ENCODE measurements at places on chromosomes 5 and 9.

DNA sequence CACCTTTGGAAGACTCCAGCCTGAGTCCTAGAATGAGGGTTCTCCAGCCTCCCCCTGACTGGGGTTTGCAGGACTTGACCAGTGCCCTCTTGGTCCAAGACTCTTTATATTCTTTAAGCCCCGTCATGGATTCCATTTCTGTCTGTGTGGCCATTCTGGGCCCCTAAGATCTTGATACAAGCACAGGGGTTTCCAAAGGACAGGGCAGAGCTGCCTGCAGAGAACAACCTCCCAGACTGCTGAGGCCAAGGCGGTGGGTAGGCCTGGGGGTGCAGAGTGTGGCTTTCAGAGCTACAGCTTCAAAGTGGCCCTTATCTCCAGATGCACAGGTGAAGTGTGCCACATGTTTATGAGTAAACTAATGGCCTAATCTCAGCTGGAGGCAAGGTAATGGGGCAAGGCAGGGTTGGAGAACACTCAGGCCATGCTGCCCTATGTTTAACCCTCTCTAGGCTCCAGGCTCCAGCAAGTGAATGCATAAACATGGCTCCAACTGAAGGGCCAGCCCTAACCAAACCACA, 32.1 kb downstream of the FOXI1 start:
- no peak for DNase-seq

DNA sequence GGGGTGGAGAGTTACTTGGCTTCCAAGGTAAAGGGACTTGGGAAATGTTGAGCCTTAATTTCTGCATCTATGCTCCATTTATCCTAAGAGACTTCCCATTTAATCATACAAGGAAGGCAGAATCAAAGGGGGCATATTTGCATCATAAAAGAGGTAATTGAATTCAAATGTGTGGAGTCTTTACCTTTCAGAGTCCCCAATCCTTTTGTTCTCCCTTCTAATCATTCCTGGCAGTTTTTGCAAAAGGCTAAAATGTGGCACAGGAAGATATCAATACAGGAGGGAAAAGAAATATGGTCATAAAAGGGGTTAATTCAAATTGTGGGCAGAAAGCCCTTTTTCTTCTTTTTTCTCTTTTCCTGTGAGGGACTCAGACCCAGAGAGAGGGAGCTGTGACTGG, 69.5 kb downstream of the SFXN1 start:
- DNase-seq: no peak

DNA sequence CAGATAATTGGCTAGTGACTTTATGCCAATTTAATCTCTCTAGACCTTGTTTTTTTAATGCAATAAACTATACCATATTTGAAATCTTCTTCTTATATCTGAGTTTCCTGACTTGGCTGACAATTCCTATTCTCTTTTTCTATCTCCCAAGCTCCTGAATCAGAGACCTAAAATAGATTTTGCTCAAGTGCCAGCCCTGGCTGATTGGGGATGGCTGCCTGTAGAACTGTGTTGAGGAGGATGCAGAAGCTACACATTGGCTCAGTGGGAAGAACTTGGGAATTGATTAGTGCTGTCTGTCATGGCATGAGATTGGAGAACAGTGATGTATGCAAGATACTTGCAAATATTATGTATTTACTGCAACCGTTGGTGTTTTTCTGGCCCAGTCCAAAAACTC, 132.8 kb downstream of the INSYN2B start:
- DNase-seq: no peak

GRCh38 chr5:6889030-6889429, 175.8 kb downstream of the TENT4A start:
- DNase-seq: no peak

DNA sequence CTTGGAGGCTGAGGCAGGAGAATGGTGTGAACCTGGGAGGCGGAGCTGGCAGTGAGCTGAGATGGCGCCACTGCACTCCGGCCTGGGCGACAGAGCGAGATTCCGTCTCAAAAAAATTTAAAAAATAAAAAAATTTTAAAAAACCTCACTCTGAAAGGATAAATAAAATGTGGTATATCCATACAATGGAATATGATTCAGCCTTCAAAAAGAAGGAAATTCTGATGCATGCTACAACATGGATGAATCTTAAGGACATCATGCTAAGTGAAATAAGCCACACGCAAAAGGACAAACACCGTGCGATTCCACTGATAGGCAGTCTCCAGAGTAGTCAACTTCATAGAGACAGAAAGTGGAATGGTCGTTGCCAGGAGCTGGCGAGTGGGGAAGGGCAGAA, 8.4 kb downstream of the DBN1 start:
- DNase-seq: no peak

- DNase-seq: no peak
Measured at GRCh38 chr5:61617039-61617438, 285.0 kb downstream of the ZSWIM6 start.

- no peak for DNase-seq
Measured at GRCh38 chr9:135228345-135228982, 141.0 kb downstream of the OLFM1 start.

GRCh38 chr5:178474562-178475184, 115.5 kb downstream of the COL23A1 start:
- DNase-seq: no peak

DNA sequence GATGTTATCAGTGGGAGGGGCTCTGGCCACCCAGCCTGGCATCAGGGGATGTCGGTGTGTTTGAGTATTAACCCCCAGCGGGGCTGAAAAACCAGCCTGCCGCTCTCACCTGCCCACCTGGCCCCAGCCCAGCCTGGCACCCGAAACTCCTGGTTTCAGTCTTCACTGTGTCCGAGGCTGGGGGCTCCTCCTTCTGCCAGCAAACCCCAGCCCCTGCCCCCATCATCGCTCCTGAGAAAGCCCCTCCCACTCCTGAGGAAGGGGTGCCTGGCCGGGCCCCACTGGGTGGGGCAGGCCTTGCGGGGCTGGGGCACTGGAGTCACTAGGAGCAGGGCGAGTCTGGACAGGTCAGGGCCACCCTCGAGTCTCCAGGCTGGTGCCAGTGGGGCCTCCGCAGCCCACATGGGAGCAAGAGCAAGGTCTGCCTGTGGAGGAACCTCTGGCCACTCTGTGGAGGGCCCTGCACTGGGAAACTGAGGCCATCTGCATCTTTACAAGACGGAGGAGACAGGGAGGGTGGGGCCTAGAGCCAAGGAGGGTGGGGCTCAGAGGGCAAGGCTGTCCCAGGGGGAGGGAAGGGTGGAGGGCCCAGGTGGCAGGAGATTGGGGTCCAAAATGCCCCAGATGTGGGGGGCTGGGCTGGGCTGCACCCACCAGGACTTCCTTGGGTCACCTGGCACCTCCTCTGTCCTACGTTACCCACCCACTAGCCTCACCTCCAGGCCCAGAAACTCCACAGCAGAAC, 51.5 kb upstream of the NOTCH1 start:
- DNase-seq: no peak

GRCh38 chr5:77770293-77771005, 5.7 kb downstream of the TBCA start:
- DNase-seq: no peak

DNA sequence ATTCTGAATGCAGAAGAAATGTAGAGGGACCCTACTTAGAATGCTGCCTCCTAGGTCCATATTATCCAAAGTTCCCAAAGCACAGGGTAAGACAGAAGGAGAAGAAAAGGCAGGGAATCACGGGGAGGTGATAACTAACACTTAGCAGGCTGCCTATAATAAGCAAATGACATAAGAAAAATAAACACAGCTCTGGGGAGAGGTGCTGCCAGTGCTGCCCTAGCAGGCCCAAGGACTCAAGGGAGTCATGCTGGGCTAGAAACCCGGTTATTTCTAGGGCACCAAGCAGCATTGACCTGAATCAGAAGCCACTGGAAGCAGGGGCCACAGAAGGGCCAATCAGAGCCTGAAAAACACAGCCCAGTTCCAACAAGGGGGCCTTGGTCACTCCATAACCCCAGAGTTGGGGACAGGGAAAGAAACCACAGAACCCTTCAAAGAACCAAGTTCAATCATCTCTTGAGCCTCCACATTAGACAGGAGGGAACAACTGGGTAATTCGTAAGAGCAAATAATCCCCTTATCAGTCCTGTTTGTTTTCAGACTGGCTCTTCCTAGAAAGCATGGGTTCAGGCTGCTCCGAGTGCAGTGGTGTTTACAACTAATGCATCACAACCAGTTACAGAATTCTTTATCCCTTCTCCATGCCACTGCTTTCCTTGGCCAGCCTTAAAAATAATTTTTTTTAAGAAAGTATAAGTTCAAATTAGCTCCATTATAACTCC, 24.0 kb downstream of the NRG2 start:
- no peak for DNase-seq

- DNase-seq: no peak
Measured at GRCh38 chr9:93090091-93090655, 5.8 kb upstream of the CARD19 start.

GRCh38 chr9:2179567-2179966, 164.4 kb downstream of the SMARCA2 start:
- DNase-seq: no peak

DNA sequence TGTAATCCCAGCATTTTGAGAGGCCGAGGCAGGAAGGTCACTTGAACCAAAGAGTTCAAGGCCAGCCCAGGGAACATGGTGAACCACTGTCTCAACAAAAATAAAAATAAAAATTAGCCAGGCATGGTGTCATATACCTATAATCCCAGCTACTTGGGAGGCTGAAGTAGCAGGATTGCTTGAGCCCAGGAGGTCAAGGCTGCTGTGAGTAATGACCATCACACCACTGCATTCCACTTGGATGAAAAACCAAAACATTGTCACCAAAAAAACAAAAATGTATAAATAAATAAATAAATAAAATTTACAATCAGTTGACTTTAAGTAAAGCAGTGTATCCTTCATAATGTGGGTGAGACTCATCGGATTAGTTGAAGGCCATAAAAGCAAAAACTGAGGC, 541.4 kb downstream of the CSNK1G3 start:
- no peak for DNase-seq

- DNase-seq: no peak
Measured at GRCh38 chr5:76660360-76660759, 37.2 kb upstream of the F2RL2 start.

DNA sequence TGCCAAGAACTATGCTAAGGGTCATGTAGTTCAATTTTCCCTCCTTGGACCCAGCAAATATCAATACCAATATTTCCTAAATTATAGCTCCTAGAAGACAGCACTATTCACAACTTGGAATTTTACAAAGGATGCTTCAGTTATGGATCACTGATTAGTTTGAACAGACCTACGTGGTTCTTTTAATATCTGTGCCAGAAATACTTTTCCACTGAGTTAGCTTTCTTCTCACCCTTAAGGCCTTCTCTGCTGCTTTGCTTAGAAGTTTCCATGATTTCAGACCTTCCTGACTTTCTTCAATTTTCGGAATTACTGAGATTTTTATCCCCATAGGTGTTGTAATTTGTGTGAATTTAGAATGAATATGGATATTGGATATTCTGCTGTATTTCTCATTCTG, 380.4 kb downstream of the PSAT1 start:
- no peak for DNase-seq

DNA sequence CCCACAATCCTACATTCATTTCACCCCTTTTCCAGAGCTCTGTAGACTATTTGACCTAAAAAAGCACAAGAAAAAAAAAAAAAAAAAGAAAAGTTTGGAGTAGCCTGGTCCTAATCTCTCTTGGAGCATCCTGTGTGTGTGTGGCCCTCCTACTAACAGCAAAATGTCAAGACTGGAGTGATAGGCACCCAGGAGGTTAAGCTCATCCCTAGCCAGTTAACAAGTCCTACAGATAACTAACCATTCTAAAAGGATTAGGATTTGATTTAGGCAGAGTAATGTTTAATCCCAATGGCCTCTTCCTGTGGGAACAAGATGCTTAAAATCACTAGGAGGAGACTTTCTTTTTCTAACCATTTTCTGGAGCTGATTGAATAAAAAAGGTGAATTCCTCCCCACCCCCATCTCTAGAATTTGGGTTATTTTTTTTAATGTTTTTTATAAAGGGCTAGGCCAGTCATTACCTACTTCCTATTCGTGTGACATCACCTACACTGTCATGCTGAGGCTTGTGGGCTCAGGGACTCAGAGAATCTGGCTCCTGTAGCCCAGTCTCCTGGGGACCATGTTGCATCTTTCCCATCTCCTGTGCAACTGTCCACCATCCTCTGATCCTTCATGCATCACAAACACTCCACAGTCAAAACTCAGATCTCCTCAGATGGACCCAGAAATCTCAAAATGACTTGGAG, 43.2 kb upstream of the NR3C1 start:
- no peak for DNase-seq

DNA sequence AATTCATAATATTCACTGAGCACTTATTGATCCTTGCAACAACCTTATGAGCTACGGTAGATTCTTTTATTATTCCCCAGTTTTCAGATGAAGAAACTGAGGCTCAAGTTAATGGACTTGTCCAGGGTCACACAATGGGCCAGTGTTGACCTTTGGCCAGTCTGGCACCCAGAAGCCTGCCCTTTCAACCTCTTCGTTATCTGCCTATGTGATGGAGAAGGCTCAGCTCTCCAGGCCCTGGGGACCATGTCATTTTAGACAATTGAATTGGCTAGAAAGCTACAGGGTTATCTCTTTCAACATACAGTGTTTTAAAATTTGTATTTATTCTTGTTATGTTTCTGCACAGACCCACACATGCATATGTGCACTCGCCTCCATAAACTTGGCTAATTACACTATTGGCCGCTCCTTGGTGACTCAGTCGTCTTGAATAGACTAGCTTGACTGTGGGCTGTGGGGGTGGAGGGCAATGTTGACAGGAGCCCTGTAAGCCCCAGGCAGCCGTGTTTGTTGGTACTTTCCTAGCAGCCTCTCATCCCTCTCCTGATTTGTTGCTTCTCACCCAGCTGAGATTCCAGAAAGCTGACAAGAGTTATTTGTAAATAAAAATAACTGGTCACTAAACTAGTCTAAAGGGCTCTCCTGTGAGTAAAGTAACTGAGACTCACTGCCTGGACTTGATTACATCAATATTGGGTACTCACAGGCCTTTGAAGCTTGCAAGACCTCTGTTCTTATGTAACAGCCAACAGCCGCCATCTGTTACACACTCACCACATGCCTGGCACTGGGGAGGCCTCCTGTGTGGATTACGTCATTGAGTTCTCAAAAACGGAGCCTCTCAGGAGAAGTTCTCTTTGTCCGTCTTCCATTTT, 8.5 kb upstream of the ANGPTL2 start:
- no peak for DNase-seq

DNA sequence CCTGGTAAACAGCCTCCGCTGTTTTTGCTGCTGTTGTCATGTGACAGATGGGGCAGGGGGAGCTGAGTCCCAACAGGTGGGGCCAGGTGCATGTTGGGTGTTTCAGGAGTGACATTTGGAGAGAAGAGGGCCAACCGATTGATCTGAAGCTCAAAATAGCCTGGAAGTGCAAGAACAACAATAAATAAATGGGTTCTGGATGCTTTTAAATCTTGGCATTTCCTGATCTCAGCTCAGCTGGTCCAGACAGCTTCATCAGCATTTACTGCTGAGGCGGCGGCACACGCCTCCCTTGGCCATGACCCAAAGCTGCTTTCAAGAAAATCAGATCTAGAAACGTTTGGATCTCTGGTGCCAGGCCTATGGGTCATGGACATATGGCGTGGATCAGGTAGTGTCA, 70.5 kb downstream of the PPARGC1B start:
- DNase-seq: no peak

DNA sequence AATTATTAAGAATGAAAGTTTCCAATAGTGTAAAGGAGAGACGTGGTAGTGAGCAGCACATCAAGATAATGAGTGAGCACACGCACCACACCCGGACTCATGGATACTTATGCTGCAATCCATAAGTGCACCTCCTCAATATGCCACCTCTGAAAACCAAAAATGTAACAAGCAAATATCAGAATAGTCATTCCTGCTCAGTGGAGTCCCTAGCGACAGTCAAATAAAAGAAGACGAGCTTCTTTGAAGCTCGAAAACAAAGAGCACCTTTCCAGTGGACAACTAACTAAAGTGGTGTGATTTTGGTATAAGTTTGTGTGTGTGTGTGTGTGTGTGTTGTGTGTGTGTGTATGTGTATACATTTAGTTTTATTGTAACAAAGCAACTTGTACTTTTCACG, 241.3 kb downstream of the DEPDC1B start:
- DNase-seq: no peak
